Pulmonary artery endothelial cell (primary cell): ENCODE measurements at places on chromosomes 7 and 10. TPM values are rescaled to one million over a fixed set of nuclear protein-coding genes. Genes with fewer than 3 reads are reported as not detected.

Gene FAM25G
- total RNA-seq = not detected in 2 replicates

Gene ASB4
- under 0.01 TPM in 1 of 2 replicates, not detected in the other for total RNA-seq

Gene GIMAP6
- total RNA-seq = 160 and 231 TPM in 2 replicates

Gene CUZD1
- total RNA-seq = 0.99 and 1.1 TPM in 2 replicates

Gene IKZF1
- under 0.01 TPM in 1 of 2 replicates, not detected in the other for total RNA-seq

Gene ZNF777
- total RNA-seq = 3.6 and 4.0 TPM in 2 replicates

Gene ADRA2A
- total RNA-seq = 0.13 and 0.49 TPM in 2 replicates

Gene GRM3
- total RNA-seq = not detected in 2 replicates

Gene TUBAL3
- 0.11 and 0.73 TPM in 2 replicates for total RNA-seq

Gene MNX1
- total RNA-seq = not detected in 2 replicates

Gene DRGX
- not detected in 2 replicates for total RNA-seq

Gene FAM241B
- 0.20 TPM in 1 of 2 replicates, not detected in the other for total RNA-seq

Gene MUC12
- under 0.01 TPM in 1 of 2 replicates, not detected in the other for total RNA-seq

Gene HOXA3
- 0.53 and 0.66 TPM in 2 replicates for total RNA-seq

Gene TRIM50
- not detected in 2 replicates for total RNA-seq

Gene TRIM73
- total RNA-seq = 0.67 and 0.73 TPM in 2 replicates

Gene EVX1
- total RNA-seq = not detected in 2 replicates

Gene VIPR2
- total RNA-seq = not detected in 2 replicates

Gene STYXL1
- 31.1 and 34.8 TPM in 2 replicates for total RNA-seq

Gene FAM25A
- total RNA-seq = not detected in 2 replicates
